ENCODE measurements at places on chromosomes 1 and 21.

DNA sequence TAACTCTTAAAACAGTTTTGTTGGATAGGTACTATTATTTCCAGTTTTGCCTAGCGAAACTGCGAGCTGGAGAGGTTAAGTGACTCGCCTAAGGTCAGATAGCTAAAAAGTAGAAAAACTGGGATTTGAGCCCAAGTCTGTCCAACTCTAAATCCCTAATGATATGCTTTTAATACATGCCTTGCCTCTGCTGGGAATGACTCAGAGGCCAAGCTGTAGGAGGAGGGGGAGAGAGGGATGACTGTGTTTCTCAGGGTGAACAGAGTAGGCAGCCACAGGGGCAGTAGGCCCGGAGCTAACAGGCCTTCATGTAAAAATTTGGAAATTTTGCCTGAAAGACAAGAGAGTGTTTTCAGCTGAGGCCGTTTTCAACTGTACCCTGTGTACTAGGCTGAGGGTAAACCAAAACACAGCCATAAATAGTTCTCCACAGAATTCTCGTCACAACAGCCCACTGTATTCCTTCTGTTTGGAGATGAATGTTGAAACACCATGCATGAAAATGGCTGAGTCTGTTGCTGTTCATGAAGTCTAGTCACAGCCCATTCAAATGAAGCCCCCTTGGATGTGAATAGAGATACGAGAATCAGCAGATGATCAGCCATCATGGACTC lies 107.5 kb upstream of the HOOK1 start:
- DNase-seq, result no peak

- no peak for DNase-seq
Observed at GRCh38 chr1:82542766-82543165, 742.0 kb downstream of the ADGRL2 start.

DNA sequence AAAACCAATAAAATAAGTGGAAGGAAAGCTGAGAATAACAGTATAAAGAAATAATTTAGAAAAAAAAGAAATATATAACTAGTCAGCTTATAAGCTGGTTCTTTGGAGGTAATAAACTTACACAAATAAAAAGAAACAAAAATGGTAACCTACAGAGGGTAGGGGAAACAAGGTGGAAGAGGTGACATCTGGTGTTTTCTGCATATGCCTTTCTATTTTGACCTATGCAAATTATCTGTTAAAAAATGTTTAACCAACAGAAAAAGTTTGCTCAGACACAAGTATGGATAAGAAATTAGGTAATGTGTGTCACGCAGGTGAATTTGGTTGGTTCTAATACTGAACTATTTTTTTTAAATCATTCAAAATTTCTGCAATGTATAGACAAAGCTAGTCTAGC lies 53.6 kb upstream of the DMRTA2 start:
- DNase-seq, result no peak

DNA sequence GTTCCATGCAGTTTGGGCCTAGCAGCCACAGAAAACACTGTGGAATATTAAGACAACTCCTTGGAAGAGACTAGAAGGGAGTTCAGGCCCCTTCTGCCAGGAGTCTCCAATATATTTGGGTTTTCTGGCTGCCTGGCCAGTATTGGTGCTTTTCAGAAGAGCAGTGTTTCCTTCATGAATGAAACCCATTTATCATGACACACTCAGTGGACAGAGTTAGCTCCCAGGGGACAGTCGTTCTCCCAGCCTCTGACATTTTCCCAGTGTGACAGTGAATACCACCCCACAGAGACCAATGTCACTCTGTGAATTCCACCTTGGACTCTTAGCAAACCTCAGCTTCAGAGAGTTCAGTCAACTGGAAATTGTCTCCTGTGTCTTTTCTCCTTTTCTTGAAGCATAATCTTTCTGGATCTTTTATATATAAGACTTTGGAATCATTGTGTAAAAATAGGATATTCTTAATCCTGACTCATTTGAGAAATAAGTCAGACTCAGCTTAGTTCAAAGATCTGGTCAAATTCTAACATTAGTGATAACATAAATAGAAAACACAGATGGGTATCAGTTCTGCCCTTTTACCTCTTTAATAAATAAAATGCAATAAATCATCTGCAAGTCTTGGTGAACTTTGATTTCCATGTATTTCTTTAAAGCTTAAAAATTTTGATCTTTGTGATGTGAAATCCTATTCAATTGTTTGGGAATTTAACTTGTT lies 40.4 kb downstream of the GNG12 start:
- no peak for DNase-seq

GRCh38 chr1:30283199-30283962 lies 440.0 kb downstream of the MATN1 start:
- DNase-seq, result no peak

GRCh38 chr1:193471981-193472380 lies 285.6 kb upstream of the B3GALT2 start:
- DNase-seq, result no peak

DNA sequence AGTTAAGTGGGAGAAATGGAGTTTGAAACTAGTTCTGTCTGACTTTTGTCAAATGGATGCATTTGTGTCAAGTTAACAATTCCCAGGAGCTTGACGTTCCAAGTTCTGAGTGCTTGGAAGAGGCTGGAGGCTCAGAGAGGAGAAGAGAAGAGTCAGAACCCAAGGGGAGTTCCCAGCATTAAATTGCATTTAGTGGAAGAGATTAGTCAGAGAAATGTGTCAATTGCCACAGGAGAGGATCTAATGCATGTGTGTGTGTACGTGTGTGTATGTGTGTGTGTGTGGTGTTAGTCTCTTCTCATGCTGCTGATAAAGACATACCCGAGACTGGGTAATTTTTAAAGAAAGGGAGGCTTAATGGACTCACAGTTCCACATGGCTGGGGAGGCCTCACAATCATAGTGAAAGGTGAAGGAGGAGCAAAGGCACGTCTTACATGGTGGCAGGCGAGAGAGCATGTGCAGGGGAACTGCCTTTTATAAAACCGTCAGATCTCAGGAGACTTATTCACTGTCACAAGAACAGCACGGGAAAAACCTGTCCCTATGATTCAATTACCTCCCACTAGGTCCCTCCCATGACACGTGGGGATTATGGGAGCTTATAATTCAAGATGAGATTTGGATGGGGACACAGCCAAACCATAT lies 101.5 kb upstream of the TMEM51 start:
- no peak for DNase-seq

DNA sequence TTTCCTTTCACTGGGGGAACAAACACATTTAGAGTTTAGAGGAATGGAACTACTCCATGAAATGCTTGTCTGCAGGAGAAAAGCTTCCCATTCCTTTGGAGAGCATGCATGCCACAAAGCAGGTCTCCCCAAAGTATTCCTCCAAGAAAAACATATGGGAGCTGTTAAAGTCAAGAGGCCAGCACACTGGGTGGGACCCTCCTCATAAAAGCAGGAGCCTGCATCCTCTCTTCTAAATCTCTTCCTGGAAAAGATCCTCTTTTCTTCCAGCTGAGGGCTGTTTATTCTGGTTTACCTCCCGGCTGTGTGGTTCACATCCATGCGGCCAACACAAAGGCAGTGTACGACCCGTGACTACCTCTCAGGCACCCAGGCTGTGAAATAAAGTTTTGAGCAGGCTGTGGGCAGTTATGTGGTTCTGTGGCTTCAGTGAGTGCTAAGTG lies 103.4 kb downstream of the TENT5C start:
- no peak for DNase-seq

GRCh38 chr1:248752161-248753028 lies 3.2 kb downstream of the LYPD8 start:
- no peak for DNase-seq
